Activated T-cell treated with anti-CD3 and anti-CD28 coated beads for 4 hours (primary cell): ENCODE measurements at places on chromosomes 13 and 19.

DNA sequence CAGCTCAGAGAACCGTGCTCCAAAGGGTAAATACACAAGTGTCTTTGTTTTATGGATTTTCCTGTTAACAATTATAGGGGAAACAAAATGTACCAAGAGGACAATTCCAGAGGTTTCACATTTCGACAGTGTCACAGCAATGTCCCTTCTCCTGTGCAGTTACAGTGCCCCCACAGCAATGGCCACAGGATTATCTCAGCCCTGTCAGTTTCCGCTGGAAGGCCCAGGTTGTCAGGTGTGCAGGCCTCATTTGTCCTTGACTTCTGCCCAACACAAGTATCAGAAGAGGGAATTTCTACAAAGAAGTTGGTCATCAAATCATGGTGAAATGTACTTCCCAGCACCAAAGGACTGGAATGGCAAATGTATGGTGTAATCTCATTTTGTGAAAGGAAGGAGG, 11.2 kb upstream of the N4BP2L2 start:
- DNase-seq: no peak

- DNase-seq: no peak
Observed at GRCh38 chr13:20049558-20050473, 91.3 kb downstream of the ZMYM2 start.

GRCh38 chr19:13029893-13030292, 34.6 kb downstream of the NFIX start:
- no peak for DNase-seq

- no peak for DNase-seq
Observed at GRCh38 chr13:42680748-42681147, 100.6 kb upstream of the FAM216B start.

- no peak for DNase-seq
Observed at GRCh38 chr13:59677966-59678814, 485.5 kb downstream of the DIAPH3 start.

- DNase-seq: no peak
Observed at GRCh38 chr19:49136771-49137171, 17.4 kb downstream of the PPFIA3 start.
